ENCODE measurements at places on chromosomes 11 and 22.

GRCh38 chr11:115869131-115869530 lies 364.9 kb upstream of the CADM1 start:
- DNase-seq, result no peak

- no peak for DNase-seq
Observed at GRCh38 chr11:12667646-12668045, 6.6 kb upstream of the TEAD1 start.

GRCh38 chr11:115722711-115723110 lies 218.5 kb upstream of the CADM1 start:
- no peak for DNase-seq

- no peak for DNase-seq
Observed at GRCh38 chr22:43550024-43550620, 138.3 kb downstream of the MPPED1 start.

GRCh38 chr11:68508425-68508824 lies 47.9 kb downstream of the PPP6R3 start:
- no peak for DNase-seq

DNA sequence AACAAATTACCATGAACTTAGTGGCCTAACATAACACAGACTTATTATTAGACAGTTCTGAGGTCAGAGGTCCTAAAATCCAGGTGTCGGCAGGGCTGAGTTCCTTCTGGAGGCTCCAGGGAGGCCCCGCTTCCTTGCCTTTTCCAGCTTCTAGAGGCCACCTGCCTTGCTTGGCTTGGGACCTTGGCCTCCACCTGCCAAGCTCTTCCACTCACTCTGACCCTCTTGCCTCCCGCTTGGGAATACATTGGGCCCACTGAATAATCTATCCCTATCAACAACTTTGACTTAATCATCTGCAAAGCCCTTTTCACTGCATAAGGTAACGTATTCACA lies 3.2 kb upstream of the MS4A10 start:
- DNase-seq, result no peak

- DNase-seq, result no peak
Observed at GRCh38 chr11:120501440-120501839, 10.1 kb upstream of the GRIK4 start.

- no peak for DNase-seq
Observed at GRCh38 chr11:91650802-91651201, 573.8 kb upstream of the FAT3 start.

DNA sequence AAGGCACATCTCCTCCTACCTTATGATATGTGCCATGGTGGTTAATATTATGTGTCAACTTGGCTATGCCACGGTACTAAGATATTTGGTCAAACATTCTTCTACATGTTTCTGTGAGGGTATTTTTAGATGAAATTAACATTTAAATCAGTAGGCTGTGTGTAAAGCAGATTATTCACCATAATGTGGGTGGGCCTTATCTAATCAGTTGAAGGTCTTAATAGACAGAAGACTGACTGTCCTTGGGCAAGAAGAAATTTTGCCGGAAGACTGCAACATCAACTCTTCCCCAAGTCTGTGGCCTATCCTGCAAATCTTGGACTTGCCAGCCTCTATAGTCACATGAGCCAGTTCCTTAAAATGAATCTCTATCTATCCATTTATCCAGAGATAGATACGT lies 380.1 kb upstream of the DDI1 start:
- no peak for DNase-seq

GRCh38 chr11:44326615-44327475 lies 16.9 kb upstream of the ALX4 start:
- no peak for DNase-seq

DNA sequence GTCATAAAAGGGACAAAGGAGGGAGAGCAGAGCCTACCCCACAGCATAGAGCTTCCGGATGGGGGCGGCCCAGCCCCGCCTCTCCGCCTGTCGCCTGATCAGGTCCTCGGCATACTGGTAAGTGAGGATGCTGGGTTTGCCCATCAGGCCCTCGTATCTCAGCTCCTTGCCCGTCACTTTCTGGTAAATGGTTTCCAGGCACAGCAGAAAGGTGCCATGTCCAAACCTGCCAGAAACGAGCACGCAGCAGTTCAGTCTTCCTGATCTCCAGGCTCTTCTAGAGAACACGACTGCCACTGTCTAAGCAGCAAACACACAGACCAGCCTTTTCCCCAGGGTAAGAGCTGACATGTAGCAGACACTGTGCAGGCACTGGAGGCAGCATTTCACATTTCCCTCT lies 17.4 kb upstream of the TMEM121B start:
- no peak for DNase-seq

- DNase-seq, result peak; percentile 59
Observed at GRCh38 chr22:28139961-28140360, 220.9 kb upstream of the PITPNB start.

- no peak for DNase-seq
Observed at GRCh38 chr22:36136988-36137387, 23.6 kb downstream of the APOL3 start.

- peak; percentile 90 for DNase-seq
Observed at GRCh38 chr11:8813658-8814057, 97.3 kb upstream of the AKIP1 start.

DNA sequence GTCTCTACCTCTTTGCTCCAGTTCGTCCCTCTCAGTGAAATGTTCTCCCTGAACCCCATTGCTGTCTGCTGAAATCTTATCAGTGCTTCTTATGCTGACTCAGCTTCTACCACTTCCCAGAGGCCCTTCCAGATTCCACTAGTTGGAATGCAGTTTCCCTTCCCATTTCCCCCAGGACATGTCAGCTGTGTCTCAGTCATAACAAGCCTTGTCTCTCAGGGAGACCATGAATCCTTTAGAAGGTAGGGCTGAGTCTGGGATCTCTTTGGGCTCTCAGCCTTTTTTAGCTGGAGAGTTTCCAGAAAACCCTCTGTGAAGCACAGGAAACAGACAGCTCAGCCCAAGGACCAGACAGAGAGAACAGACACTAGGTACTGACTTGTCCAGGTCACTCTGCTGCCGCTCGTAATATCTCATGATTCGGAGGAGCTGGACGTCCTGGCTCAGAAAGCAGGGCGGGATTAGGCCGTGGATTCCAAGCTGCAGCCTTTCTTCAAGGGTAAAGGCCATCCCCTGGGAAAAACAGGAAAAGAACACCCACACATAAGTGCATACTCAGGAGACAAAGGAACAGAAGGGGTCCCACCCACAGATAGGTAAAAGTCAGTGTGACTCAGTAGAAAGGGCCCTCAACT lies 113.0 kb downstream of the ME3 start:
- DNase-seq, result peak; percentile 90

DNA sequence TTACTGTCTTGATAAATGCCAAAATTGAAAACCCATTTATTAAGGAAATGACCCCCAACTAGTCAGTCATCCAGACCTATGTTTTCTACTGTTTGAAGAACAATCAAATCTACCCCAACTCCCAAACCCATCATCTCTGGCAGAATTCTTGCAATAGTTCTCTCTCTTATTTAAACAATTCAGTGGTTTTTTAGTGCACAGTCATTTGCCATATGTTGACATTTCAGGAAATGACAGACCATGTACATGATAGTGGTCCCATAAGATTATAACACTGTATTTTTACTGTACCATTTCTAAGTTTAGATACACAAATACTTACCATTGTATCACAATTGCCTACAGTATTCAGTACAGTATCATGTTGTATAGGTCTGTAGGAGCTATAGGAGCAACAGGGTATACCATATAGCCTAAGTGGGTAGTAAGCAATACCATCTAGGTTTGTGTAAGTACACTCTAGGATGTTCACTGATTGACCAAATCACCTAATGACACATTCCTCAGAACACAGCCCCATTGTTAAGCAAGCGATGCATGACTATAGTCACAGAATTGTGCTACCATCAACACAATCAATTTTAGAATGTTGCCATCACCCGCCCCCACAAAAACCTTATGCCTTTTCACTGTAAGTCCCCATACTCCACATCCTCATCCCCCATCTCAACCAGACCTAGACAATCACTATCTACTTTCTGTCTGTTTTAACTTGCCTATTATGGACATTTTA lies 41.8 kb downstream of the MMP20 start:
- DNase-seq, result no peak

DNA sequence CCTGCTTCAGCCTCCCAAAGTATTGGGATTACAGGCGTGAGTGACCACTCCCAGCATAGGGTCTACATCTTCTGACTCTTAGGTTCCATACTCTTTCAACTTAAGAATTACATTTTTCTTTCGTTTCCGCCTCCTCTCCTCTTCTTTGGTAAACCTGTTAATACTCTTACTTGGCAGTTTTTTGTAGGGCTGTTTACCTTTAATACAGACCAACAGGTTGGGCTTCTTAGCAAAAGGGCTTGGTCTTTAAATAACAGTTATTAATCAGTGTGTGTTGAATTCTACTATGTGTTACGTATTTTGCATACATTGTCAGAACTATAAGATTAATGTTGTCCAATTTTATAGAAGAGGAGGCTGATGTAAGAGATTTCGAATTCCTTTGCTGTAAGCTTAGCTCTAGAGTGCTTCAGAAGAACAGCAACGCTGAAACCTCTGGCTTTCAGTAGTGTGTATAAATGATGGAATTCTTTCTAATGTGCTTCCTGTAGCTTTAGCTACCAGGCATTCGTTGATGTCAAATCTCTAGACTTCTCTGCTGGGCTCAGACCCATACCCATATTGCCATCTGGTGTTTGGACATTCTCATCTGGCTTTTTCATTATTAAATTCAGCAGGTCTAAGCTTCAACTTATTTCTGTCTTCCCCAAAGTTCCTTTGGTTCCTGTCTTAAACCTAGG lies 3.1 kb downstream of the FDX1 start:
- peak; percentile 51 for DNase-seq

- DNase-seq, result peak; percentile 75
Observed at GRCh38 chr22:43262990-43263644, 76.2 kb upstream of the TTLL12 start.

DNA sequence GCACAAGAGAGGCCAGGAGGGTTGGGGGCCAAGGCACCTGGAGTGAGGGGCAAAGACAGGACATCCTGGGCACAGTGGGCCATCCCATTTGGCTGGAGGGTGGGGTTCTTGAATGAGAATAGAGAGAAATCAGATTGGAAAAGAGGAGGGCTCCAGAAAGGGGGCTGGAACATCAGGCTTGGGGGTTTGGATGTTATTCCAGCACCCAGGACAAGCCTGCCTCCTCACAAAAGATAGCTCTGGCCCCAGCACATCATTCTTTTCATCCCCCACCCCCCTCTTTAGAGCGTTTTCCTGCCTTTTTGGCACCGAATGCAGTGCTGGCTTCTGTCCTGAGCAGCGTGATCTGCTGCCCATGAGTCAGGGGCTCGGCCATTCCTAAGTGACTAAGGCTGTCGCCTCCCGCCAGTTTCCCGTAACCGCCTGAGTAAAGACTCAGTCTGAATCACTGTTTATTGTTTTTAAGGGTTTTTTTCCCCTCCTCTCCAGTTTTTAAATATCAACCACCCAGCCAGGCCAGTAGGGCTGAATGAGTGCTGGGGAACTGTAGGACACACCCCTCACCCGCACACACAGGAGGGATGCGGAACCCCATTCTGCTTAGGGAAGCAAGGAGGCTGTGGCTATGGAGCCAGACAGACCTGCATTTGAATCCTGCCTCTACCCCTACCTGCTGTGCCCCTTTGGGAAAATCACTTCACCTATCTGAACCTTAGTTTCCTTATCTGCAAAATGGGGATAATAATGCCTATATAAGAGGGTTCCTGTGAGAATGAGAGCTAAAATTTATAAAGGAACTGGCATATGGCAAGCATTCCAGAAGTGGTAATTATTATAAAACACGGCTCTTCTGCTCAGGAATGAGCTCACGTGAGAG lies 32.4 kb upstream of the NAV2 start:
- DNase-seq, result peak; percentile 97

DNA sequence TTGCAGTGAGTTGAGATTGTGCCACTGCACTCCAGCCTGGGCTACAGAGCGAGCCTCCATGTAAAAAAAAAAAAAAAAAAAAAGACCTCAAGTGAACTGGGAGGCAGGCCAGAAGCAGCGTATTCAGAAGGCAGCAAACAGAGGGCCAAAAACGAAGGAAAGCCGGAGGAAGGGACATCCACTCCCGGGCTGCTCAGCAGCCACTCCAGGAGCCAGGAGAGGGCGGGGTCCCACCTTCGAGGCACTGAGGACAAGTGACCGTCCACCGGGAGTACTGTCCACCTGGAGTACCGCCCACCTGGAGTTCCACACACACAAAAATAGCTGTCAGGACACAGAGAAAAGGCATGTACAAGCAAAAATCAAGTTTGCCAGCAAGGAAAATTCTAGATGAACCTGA lies 5.5 kb downstream of the TOLLIP start:
- no peak for DNase-seq

GRCh38 chr22:48558606-48559402 lies 1268.9 kb downstream of the BRD1 start:
- DNase-seq, result no peak

GRCh38 chr11:111845276-111846028 lies 25.9 kb downstream of the ALG9 start:
- peak; percentile 40 for DNase-seq

- peak; percentile 49 for DNase-seq
Observed at GRCh38 chr11:66727282-66728037, 1.6 kb downstream of the SPTBN2 start.

- DNase-seq, result peak; percentile 66
Observed at GRCh38 chr22:43275545-43276317, 67.4 kb downstream of the SCUBE1 start.

DNA sequence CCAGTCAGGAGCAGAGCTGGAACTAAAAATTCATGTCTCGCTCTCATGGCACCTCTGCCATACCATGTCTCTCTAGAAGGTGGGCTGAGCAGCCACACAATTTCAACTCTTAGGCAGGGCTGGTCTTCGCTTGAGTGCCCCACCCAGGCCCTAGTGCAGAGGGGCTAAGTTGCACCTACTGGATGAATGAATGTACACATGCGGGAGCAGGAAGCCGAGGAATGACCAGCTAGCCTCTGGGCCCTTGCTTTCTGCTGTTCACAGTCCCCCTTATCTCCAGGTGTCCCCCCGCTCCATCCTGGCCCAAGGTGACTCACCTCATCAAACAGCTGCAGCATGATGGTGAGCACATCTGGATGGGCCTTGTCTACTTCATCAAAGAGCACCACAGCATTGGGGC lies 57.5 kb upstream of the PHOX2A start:
- DNase-seq, result no peak

DNA sequence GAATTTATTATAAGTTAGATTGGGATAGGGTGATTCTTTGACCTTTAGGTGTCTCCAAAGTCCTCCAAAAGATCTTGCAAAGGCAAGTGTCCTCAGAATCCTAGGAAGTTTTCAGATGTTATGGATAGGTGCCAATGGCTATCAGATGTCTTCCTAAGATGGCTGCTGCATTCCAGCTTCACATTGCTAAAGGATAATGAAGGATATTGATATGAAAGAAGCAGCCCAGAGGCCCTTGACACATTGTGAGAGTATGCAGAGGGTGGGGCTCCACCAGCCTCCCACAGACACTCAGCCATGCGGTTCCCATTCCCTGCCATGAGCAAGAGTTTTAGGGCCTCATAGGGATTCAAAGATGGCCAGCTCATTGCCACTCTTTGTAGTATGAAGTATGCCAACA lies 22.3 kb upstream of the GLYATL2 start:
- DNase-seq, result no peak

GRCh38 chr11:36390963-36391471 lies 94.9 kb downstream of the PRR5L start:
- DNase-seq, result no peak

Data from dermis blood vessel endothelial cell (primary cell).